Fibroblast of mammary gland (primary cell): ENCODE measurements at places on chromosomes 1 and 21.

GRCh38 chr1:201533836-201534235, 5.1 kb upstream of the NAV1 start:
- DNase-seq = no peak

DNA sequence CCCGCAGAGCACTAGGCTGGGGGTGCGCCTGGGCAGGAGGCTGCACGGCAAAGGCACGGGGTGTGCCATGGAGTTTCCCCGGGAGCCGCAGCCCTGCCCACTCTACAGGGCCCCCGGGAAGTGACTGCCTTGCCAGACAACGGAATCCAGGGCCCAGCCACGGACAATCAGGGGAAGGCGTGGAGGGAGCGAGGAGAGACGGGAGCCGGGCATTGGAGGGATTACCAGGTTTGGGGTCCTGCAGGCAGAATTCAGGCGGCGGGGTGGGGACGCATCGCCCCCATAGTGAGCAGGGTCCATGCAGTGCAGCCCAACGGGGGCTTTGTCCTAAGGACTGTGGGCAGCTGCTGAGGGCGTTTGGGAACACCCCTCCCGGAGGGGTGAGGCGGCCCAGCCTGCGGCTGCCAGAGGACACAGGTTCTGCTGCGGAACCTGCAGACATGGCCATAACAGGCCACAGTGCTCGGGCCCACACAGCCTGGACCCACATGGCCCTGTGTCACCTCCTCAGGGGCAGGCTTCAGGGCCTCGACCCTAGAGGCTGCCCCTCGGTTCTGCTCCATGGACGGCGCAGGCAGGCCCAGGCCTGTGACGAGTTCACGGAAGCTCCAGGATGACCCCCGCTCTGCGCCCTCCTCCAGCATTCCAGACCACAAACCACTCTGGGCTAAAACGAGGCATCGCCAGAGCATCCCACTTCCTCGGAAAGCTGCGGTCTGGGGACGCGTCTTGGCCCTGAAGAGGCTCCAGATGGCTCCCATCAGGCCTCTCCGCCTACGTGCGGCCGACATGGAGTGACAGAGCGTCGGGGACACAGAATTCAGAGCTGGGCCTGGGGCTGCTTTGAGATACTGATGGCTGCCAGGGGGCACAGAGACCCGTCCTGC, 54.5 kb downstream of the COL6A1 start:
- DNase-seq = peak; percentile 94

DNA sequence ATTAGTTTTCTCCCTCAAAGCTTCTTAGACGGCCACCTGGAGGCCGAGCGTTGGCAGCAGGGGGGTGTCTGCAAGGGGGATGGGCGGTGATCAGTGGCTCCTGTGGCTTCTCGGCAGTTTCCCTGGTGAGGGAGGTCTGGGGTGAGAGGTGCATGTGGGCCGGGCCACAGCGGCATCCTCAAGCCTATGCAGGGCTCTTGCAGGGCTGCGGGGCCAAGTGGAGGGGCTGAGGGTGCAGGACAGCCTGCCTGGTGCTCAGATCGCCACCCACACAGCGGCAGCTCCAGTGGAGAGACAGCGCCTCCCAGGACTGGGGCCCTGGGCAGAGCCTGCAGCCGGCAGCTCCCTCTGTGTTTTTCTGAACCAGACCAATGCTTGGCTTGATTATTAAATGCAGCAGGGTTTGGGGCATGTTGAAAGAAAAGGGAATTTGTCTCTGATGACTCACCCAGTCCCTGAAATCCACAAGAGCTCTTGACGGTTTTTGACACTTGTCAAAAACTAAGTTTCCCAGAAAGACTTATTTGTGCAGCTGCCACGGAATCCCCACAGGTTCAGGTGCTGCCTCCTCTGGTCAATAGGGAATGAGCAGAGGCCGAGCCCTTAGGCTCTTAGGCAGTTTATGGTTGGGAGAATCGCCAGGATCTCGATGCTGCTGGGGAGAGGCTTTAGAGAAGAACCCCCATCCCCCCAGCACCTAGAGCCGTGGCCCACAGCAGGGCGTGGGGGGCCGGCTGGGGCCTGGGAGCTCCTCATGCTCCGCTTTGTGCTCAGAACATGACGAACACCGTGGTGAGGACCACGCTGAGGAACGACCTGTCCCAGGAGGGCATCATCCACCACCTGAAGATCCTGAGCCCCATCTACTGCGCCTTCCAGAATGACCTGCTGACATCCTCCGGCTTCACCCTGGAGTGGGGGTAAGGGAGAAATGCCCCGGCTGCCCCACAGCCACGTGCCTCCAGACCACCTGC, 54.7 kb downstream of the UMODL1 start:
- DNase-seq = peak; percentile 64

GRCh38 chr1:46544561-46545240, 6.7 kb downstream of the KNCN start:
- no peak for DNase-seq

GRCh38 chr1:161801955-161802354, 35.8 kb downstream of the ATF6 start:
- DNase-seq = peak; percentile 21

GRCh38 chr1:28640766-28641165, 2.1 kb downstream of the TAF12 start:
- peak; percentile 21 for DNase-seq

- DNase-seq = peak; percentile 45
Measured at GRCh38 chr1:149884433-149885338, 14.7 kb upstream of the BOLA1 start.

GRCh38 chr1:180911640-180912191, 981 bp upstream of the KIAA1614 start:
- peak; percentile 55 for DNase-seq

DNA sequence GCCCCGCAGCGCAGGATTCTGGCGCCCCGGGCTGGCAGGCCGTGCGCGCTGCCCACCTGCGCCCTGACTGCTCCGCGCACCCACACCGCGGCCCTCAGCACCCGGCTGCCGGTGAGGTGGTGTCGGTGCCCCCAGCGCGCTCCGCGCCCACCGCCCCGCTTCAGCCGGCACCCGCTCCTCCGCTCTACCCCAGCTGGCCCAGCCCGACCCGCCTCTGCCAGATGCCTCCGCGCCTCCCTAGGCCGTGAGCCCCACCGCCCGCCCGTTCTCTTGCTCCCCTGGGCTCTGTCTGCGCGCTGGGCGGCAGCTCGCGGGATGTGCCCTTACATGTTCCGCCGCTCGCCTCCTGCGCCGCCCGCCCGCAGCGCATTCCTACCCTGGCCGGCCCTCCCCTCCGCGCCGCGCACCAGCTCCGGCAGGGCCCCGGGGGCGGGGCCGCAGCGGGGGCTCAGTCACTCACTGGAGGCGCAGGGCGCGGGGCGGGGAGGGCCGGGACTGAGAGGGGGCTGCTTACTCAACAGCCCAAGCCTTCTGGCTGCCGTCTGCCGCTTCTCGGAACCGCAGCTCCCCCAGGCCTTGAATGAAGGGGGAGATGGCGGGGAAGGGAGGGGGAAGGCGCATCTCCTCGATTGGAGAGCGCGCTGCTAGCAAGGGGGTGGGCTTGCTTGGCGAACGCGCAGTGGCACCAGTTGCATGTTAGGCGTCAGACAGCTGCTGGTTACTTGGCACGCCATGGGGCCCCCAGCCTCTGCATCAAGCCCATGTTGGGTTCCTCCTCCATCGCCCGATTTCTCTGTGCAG, at the start of gene PHLDA3:
Gene PHLDA3 (minus strand): TSS at position 345 of the 801 bp plus-strand sequence. CDS start 402 bp downstream, outside the sequence.
- peak; percentile 84 for DNase-seq

DNA sequence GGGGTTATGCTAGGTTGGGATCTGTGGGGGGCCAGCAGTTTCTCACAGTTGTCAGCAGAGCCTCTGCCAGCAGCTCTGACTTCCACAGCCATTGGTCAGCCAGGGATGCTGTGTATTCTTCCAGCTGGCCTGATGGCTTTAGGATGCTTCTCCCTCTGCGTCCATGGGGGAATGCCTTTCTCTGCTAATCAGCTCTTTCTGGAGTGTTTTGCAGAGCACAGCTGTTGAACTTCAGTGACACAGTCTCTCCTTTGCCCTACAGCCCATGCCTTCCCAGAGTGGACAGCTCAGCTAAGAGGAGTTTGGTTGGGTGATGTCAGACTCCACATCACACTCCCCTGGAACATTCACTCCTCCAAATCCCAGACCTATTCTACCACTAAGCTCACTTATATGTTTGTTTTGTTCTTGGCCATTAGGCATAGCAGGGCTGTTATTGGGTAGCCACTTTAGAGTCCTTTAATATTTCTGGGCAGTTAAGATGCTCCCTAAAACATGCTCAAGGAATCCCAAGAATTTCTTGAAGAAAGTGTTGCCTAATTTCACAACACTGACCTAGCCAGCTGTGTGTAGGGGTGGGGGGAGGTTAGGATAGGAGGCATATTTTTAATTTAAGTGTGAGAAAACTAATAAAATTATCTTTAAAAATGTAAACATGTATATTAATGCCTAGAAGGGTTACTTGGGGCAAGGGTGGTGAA, 75.3 kb upstream of the KIAA0040 start:
- DNase-seq = peak; percentile 91

DNA sequence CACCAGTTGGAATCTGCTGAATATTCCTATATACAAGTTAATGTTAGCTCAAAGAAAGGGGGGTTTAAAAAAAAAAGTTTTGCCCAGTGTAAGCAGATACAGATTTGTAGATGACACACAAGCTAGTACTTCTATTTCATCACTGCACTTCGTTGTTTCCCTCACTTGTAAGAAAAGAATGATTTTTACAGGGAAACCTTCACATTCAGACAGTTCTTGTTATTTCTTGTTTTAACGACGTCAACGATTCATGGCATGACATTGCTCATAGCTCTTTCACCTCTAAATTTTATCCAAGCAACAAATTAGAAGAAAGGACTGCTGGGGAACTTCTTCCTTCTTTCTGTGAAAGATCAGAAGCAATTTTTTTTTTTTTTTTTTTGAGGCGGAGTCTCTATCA, 25.7 kb upstream of the C1orf105 start:
- DNase-seq = peak; percentile 28

DNA sequence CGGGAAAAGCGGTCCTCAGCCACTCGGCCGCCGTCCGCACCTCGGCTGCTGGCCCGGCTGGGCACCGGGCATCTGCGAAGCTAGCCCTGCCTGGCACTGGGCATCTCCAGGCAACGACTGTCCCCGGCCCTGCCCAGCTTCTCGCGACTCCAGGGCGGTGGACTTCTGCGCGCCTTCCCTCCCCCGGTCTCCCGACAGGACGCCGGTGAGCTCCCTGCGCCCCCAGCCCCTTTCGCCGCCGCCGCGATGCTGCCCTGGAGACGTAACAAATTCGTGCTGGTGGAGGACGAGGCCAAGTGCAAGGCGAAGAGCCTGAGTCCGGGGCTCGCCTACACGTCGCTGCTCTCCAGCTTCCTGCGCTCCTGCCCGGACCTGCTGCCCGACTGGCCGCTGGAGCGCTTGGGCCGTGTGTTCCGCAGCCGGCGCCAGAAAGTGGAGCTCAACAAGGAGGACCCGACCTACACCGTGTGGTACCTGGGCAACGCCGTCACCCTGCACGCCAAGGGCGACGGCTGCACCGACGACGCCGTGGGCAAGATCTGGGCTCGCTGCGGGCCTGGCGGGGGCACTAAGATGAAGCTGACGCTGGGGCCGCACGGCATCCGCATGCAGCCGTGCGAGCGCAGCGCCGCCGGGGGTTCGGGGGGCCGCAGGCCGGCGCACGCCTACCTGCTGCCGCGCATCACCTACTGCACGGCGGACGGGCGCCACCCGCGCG, 514 bp downstream of the FAM43B start:
- peak; percentile 26 for DNase-seq

- no peak for DNase-seq
Measured at GRCh38 chr1:239731082-239731748, 344.8 kb downstream of the CHRM3 start.

DNA sequence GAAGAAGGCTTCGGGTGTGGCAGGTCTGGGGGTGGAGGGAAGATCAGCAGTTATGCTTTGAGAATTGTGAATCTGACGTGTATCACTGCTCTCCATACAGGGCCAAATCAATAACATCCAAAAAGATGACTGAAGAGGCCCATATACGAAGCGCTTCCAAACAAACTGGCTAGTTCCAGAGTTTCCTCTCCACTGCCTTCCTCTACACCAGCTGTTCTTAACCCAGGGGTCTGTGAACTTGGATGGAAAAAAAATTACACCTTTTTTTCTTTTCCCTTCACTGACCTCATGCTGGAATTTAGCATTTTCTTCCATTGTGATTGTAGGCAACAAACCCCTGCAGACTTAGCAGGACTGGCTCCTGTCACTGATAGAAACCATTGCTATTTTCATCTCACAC, 77.1 kb upstream of the NBL1 start:
- DNase-seq = no peak

DNA sequence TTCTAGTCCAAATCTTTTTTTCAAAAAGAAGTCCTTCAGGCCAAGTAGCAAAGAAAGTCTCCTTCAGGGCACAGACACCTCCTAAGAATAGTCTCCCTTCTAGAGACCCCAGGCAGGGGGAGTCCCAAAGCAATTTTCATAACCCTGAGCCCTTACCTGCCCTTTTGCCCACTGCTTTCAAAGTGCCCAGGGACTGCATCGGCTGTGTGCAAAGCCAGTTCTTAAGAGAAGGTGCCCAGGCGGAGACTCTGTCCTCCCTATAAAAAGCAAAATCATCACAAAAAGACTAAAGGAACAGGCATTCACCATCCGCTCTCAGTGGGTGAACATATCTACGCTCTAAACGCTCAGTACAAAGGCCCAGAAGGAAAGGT, 32.2 kb downstream of the ELK4 start:
- DNase-seq = no peak

DNA sequence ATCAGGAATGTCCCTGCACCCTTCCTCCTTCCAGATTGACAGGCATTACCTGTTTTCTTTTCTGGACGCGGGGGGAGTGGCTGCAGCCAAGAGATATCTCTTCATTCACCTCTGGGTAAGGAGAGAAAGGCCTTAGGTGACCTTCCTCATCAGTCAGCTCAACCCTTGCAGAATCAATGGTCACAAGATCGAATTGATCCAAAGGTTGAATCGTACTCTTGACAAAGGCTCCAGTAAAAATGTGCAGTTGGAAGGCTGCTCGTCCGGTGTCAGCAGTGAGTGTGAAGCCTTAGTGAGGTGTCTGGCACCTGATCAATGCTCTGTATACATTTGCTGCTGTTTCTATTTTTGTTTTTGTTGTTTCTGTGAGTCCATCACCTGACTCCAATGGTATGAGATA, 282.6 kb upstream of the AJAP1 start:
- DNase-seq = no peak
